ENCODE measurements at places on chromosomes 11 and 22.
A peak's percentile ranks its signal among the peaks of the same experiment; 100 is the strongest.

DNA sequence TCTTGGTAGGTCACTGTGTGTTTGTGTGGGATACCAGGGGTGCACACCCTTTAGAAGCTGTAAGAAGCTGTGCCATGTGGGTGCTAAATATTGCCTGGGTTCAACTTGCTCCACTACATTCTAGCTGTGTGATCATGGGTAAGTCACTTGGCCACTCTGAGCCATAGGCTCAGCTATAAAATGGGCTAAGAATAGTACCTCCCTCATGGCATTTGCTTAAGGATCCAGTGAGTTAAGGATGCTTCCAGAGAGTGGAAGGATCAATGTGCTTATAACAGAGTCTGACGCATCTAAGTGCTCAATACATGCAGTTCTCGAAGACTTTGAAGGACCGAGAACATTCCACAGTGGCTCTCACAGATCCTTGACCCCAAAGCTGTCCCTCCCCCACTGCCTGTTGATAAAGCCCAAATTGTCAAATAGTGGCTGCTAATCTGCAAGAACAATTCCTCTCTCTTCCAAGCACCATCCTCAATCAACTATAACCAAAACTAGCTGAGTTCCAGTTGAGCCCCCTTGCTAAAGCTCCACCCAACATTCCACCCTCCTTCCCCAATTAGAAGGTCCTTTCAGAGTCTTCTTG, 13.2 kb upstream of the TMPRSS6 start:
- DNase-seq = no peak

DNA sequence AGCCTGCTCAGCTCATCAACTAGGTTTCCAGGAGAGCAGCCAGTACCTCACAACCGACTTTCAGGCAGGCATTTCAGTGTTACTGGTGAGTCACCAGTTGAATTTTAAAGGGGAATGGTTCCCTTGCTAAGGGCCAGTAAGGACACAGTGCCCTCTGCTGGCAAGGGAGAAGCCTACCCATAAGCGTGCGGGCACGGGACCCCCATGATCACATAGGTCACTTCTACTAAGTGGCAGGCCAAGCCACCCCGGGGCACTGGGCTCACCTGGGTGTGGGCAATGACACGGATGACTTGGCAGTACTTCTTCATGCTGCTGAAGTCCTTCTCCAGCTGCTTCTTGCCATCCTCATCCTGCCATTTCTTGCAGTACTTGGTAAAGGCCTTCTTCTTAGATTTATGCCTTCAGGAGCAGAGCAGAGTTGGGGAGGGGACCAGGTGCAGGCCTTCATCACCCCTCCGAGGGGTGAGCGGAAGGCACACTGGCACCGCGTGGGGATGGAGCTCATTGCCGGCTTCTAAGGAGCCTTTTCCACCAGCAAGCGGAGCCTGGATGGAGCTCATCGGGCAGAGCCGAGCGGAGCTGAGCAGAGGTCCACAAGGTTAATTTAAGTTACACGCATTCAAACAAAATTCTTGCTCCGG, 2.9 kb downstream of the RPL3 start:
- peak; percentile 92 for DNase-seq

GRCh38 chr11:113562981-113563461, 87.8 kb upstream of the DRD2 start:
- peak; percentile 69 for DNase-seq

- no peak for DNase-seq
Observed at GRCh38 chr11:79697905-79698304, 257.1 kb upstream of the TENM4 start.

- DNase-seq = peak; percentile 68
Observed at GRCh38 chr22:45164270-45165088, 754 bp downstream of the NUP50 start.

DNA sequence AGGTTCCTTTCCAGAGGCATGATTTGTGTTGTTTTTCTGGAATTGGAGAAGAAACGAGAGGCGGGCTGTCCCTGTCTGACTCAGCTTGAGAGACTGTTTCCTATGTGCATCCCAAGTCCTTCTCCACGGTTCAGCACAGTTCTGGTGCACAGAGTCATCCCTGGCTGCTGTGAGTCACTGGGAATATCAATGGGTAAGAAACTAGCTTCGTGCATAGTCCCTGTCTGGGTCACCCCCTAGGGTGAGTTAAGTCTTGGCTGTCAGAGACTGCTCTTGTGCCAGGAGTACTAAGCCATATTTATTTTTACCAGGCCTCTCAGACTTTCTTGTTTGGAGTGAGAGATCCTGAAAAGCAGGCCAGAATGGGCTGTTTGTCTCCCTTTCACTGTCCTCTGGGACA, 2.4 kb upstream of the LRP4 start:
- DNase-seq = peak; percentile 90

DNA sequence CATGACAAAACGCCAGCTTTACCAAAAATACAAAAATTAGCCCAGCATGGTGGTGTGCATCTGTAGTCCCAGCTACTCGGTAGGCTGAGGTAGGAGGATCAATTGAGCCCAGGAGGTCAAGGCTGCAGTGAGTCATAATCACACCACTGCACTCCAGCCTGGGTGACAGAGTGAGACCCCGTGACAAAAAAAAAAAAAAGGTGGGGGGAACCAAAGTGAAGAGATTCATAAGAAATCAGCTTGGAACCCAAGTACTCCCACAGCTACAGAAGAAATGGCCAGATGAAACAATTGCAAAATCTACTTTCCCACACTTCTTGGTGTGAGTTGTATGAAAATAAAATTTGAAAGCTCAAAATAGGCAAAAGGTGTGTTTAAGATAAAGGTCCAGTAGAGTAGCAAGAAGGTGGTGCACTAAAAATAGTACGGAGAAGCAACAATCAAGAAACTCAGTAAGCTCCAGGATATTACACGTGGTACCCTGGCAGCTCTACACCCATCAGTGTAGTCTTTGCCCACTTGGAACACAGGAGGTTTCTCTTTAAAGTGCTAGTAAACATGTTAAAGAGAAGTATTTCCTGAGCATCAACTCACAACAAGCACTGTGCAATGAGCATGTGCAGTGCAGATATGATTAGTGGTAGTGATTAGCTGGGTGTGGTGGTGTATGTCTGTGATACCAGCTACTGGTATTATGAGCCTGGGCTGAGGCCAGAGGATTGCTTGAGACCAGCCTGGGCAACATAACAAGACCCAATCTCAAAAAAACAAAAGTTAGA, 5.3 kb downstream of the HARBI1 start:
- no peak for DNase-seq

GRCh38 chr11:125591649-125592304, 875 bp upstream of the STT3A start:
- DNase-seq = peak; percentile 75

- DNase-seq = peak; percentile 53
Observed at GRCh38 chr11:117179048-117179999, 781 bp downstream of the SIDT2 start.

- no peak for DNase-seq
Observed at GRCh38 chr11:70612459-70613141, 214.3 kb downstream of the CTTN start.

GRCh38 chr11:10414181-10414580, 40.9 kb upstream of the AMPD3 start:
- DNase-seq = no peak

- DNase-seq = peak; percentile 91
Observed at GRCh38 chr11:46912526-46913150, 5.7 kb downstream of the LRP4 start.

DNA sequence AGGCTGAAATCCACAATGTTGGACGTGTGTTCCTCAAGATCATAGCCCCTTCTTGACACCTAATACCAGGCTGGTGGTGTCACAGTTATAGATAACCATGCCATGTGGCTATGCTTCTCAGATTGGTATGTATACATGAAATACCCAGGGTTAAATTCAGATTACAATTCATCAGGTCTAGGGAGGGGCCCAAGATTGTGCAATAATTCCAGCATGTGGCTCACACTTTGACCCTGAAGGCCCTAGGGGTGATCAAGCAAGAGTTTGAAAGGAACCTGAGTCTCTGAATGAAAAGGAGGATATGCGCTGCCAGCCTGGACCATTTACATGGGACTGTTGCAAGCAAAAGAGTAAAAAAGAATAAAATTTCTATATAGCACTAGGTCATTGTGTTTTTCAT, 7.4 kb downstream of the OR4C6 start:
- DNase-seq = no peak

GRCh38 chr11:95100856-95101507, 11.3 kb downstream of the ENDOD1 start:
- no peak for DNase-seq

- peak; percentile 36 for DNase-seq
Observed at GRCh38 chr22:49600468-49600867, 227.2 kb downstream of the BRD1 start.

- DNase-seq = peak; percentile 80
Observed at GRCh38 chr22:31272522-31273446, 19.5 kb downstream of the PIK3IP1 start.

DNA sequence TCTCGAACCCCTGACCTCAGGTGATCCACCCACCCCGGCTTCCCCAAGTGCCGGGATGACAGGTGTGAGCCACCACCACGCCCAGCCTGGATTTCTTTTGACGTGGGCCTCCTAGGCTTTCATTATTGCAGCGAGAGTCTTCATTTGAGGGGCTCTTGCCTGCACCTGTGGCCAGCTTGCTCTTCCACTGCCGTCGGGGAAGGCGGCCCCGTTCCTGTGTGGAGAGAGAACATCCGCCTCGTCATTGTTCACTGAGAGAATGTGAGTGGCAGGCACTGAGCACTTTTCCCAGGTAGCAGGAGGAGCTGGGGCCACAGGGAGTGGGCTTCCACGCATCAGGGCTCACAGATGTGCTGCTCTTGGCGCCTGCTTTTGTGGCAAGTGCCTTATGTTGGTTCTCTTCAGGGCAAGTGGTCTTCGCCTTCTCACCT, 365.0 kb downstream of the TBC1D22A start:
- no peak for DNase-seq

DNA sequence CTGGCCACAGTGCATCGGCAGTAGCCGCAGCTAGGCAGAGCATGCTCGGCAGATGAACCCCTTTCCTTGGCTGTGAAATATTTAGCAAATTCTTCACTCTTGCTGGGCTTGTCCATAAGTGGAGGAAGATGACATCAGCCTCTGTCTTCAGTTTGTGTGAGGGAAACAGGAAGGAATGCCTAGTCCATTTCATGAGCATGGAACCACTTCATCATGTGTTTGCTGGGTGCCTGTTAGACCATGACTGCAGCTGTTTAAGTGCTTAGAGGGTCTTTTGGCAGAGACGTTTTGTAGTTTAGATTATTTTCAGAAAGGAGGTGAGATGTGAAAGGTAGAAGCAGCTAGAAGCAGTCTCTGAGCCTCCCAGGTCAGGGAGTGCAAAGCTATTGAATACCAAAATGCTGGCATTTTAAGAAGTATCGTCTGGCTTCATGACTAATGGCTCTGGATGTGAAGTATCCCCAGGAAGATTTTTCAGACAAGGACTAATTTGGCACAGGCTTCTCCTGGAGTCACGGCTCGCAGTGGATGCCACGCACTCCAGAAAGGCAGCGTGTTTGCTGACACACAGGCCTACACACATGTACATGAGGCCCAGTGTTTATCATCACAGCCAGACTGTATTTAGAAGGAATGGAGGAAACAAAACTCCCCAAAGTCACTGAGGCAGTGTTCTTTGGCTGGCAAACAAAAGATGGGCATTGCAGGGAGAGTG, 43.1 kb upstream of the GRAMD1B start:
- DNase-seq = peak; percentile 68

- DNase-seq = no peak
Observed at GRCh38 chr11:42974510-42975179, 337.2 kb upstream of the API5 start.

DNA sequence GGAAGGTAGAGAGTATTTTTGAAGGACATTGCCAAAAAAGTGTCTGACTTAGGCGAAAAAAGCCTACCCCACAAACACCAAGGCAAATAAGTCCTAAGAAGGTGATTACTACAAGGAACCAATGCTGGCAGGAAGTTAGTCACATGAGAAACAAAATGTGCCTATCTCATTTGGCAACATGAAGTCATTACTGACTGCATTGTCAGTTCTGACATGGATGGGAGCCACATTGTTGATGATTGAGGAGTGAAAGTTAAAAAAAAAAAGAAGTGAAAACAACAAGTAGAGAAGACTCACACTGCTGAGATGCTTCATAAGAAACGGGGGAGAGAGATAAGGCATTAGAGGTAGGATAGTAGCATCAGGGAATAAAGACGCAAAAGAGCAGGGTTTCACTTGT, 141.5 kb upstream of the FAT3 start:
- DNase-seq = no peak

DNA sequence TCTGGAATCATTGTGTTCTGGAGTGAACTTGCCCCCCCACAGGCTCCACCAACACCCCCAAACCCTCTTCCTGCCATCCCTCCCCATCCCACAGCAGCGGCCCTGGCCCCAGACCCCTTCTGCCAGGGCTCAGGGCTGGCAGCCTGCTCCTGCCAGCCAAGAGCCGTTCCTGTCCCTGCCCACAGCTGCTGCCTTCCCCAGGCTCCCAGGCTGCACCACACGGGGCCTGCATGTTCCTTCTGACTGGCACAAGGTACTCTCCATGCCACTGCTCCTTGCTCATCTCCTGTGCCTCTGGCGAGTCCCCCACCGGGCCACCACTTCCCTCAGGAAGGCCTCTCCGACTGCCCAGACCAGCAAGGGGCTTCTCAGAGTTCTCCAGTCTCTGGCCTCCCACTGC, 4.9 kb downstream of the GP1BB start:
- no peak for DNase-seq

DNA sequence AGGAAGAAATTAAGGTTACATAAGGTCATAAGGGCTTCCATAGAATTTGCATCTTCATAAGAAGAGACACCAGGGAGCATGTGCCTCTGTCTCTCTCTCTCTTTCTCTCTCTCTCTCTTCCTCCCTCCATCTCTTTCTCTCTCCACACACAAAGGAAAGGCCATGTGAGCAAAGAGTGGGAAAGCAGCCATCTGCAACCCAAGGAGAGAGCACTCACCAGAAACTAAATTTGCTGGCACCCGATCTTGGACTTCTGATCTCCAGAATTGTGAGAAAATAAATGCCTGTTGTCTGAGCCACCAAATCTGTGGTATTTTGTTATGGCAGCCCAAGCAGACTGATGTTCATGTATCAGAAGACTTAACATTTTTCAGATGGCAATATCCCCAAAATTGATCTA, 6.4 kb upstream of the KRTAP5-10 start:
- DNase-seq = peak; percentile 9

- DNase-seq = no peak
Observed at GRCh38 chr11:93573184-93573583, 30.0 kb upstream of the SMCO4 start.

GRCh38 chr22:50014655-50015401, 2.3 kb upstream of the IL17REL start:
- peak; percentile 46 for DNase-seq

- DNase-seq = no peak
Observed at GRCh38 chr11:26946257-26946716, 47.6 kb upstream of the FIBIN start.

GRCh38 chr11:62702246-62702645, 5.0 kb downstream of the BSCL2 start:
- DNase-seq = no peak

- no peak for DNase-seq
Observed at GRCh38 chr11:111981270-111981669, 43.9 kb upstream of the DLAT start.

Measured in islet precursor cell (in vitro differentiated cells).